ENCODE measurements at places on chromosomes 3 and 15. TPM values are rescaled to one million over a fixed set of nuclear protein-coding genes. Genes with fewer than 3 reads are reported as not detected.

DNA sequence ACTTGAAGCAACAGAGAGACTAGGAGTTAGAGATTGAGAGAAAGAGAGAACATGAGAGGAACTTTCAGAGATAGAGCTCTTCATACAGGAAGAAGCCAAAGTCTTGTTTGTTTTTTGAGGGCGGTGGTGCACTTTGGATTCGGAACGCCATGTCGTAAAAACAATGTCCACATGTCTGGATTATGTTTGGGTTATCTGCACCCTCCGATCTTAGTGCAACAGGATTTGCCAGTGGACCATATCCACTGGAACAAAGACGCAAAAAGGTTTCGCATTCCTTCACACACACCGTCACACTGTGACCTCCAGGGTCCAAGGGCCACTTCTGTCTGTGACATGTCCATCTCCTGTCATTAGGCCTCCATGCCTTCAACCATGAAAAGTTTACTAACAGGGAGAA lies 141.8 kb upstream of the ATP11B start:
- no peak for DNase-seq

- no peak for DNase-seq
These were observed 94.5 kb downstream of the CFAP20DC start for GRCh38 chr3:58955308-58955707.

The HRG gene
- total RNA-seq = not detected

The MAP6D1 gene
- 2.4 TPM for total RNA-seq

GRCh38 chr3:45064512-45065372 lies 38.6 kb downstream of the CLEC3B start:
- no peak for DNase-seq
